ENCODE measurements at places on chromosomes 7 and 10.

DNA sequence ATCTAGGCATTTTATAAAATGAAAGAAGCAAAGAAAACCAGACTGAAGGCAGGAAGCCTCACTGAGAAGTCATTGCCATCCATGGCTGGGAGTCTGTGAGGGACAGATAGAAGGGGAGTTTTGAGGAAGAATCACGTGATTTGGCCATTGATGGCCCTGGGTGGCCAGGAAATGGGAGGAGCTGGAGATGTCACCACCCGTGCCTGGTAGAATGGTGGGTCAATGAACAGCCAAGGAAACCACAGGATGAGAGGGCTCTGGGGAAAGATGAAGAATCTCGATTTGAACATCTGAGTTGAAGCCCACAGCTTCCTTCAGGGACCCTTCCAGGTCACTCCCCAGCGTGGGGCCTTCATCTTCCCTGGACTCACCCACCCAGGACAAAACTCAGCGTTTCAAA lies 103.3 kb upstream of the CHST15 start:
- DNase-seq = no peak

GRCh38 chr10:22475651-22476600 lies 130.6 kb downstream of the SPAG6 start:
- DNase-seq = no peak

DNA sequence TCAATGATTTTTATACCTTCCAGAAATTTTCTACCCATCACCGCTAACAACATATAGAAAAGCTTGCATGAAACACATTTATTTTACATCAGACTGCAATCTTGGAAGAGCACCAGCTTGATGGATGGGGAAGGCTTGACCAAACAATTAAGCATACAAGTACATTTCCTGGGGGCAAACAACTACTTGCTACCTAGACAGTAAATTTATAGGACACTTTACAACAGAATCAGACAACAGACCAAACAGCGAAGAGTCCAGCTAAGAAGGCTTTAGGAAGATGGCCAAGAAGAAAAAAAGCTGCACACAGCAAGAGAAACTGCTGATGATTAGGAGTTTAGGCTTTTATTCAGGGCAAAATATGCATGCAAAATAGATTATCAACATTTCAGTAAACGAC lies 8.0 kb downstream of the AASS start:
- DNase-seq = no peak

DNA sequence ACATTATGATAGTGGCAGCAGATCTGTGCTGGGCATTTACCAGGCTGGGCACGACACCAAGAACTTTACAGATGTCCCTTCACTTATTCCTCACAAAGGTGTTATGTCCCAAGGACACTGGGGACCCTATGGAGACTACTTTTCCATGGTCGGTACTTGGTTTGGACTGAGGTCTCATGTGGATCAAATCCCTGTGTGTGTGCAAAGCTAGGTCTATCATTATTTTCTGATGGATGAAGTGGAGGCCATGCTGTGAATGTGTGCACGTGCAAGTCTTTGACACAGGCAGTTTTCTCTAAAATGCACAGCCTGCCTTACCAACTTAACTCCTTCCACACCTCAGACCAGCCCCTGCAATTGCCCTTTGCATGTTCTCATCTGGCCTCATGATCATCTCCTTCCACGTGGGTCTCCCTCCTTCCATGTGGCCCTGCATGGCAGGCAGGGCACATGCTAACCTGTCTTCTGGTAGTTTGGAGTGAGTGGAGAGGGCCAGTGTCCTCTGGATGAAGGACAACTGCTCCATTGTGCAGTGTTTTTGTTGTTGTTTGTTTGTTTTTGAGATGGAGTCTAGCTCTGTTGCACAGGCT lies 16.0 kb upstream of the ZNF273 start:
- no peak for DNase-seq

GRCh38 chr7:30908681-30909080 lies 3.0 kb upstream of the AQP1 start:
- DNase-seq = no peak

DNA sequence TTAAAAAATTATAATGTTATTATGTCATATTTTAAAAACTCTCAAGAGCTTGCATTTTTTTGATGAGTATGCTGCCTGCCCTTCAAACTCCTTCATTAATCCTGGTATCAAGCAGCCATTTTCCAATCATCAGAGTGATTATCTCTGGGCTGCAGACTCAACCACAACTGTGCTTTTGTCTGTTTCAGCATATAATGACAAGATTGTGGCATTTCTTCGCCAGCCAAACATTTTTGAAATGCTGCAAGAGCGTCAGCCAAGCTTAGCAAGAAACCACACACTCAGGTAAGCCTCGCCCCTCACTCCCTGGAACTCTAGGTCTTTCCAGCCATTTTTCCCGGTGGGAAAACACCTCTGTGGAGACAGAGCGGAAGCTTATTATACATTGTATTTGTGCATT lies 90.0 kb upstream of the STK17A start:
- DNase-seq = no peak

DNA sequence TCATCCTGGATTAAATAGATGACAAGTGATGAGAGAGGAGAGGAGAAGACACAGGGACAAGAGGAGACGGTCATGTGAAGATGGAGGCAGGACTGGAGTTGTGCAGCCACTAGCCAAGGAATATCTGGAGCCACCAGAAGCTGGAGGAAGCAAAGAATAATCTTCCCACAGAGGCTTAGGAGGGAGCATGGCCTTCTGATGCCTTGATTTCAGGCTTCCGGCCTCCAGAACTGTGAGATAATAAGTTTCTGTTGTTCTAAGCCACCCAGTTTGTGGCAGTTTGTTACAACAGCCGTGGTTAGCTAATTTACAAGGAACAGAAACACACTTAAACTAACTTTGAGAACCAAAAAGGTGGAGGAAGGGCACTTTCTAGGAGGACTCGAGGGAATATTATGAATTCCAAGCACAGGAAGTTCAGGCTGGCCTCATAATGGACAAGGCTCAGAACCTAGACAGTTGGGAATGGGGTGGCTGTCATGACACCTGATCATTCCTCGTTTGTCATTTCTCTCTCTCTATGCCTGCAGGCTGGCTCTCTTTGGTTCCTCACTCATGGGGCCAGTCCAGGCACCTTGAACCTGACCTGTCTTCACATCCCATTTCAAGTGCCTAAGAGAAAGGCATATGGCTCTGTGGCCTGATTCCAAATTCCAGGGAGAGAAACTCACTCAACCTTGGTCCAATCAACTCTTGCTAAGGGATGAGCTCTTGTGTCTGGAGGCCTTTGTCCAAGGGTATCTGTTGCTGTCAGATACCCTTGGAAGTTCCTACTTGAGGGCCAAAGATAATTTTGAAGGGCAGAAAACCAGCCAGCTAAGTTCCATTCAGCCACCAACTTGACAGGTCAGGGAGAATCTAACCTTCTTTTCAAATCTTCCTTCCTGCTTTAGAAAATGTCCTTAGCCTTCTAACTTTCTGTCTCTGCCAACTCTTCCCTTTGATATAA lies 33.5 kb upstream of the PDZD8 start:
- no peak for DNase-seq

DNA sequence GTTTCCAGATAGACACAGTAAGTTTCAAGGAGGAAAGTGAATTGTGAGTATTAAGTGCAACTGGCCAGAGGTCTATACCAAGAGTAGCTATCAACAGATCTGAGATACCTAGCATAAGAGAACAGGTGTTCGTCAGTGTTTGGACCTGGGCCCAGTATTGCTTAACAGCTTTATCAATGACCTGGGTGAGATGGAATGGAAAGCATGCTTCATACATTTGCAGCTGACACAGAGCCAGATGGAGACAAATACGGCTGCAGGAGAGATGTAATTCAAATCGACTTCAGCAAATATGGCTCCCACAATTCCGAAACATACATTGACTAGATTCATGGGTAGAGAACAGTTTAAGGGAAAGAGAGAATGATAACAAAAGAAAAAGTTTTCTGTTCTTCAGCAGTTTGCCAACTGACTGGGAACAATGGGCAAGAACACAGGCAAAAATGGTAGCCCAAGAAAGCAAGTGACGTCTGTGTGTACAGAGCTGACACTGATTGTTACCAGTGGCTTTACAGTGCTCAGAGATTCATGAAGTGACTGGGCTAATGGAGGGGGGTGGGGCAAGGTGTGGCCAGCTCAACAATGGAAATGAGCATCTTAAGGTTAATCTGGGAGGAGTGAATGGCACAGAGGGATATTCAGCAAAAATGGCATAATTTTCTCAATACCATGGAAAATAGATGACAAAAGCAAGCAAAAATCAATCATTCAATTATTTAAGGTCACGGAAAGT lies 28.0 kb upstream of the COBL start:
- no peak for DNase-seq

DNA sequence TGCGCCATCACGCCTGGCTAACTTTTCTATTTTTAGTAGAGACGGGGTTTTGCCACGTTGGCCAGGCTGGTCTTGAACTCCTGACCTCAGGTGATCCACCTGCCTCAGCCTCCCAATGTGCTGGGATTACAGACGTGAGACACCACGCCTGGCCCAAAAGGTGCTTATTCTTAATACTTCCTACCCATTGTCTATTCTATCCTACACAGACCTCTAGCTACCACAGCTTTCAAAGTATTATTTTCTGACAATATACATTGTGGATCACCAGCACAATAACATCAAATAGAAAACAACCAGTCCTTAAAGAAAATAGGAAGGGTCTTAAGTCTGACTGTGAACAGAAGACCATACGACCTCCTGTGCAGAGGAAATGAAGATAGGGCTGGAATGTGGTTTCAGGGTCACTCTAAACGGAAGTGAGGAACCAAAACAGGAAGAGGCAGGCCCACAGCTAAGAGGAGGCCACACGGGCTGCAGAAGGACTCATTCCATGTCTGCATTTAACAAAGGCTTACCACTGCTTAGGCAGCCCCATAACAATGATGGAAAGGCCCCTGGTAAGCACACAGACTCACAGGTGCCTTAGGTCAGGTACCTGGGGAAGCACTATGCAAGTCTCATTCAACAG lies 115.2 kb downstream of the ZFAND4 start:
- no peak for DNase-seq

DNA sequence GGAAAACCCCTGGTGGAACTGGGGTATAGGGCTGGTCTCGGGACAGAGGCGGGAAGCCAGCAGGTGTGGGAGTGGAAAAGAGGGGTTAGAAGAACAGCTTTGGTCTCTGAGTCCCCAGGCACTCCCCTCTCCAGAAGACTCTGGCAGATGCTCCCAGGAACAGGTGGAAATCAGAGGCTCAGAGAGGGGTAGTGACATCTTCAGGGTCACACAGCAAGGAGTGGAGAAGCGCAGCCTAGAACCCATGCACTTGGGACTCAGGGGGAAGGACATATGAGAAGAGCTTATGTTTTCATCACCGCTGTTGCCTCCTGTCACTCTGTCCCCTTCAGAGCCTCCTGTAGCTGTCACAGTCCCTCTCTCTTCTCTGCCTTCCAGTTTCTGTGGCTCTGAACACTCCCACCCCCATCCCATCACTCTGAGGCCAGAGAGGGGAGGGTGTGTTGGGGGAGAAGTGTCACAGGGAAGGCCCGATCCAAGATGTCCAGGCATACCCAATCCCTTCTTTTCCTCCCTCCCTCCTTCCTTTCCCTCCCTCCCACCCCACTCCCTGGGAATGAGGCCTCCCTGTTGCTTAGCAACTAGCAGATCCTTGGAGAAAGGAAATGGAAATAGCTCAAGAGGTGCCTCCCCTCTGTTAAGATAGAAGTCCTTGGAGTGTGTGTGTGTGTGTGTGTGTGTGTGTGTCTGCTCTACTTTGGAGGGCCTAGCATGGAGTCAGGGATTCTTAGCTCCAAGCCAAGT lies 32.0 kb downstream of the SRRM3 start:
- no peak for DNase-seq

- DNase-seq = no peak
Observed at GRCh38 chr10:93753621-93754250, 4.0 kb upstream of the LGI1 start.

GRCh38 chr7:141990011-141990725 lies 5.5 kb upstream of the MGAM start:
- DNase-seq = no peak

GRCh38 chr7:88169717-88170320 lies 50.0 kb downstream of the SRI start:
- no peak for DNase-seq

- DNase-seq = no peak
Observed at GRCh38 chr10:115049960-115050359, 43.2 kb upstream of the ATRNL1 start.

DNA sequence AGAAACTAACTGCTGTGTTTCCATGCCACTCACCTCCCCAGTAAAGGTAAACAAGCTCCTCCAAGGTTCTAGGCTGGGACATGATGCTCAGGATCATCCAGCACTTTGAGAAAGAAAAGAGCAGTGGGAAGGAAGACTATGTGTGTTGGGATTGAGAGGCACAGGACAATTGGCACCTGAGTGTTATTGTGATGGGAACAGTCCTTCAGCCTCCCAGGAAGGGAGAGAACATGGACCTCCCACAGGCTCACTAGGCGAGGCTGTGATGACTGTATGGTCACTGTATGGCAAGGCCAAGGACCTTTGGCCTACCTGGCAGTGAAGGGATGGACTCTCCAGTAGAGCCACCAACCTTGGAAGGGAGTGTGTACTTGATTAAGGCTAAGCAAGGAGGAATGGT lies 123.2 kb upstream of the UNC5B start:
- DNase-seq = no peak

DNA sequence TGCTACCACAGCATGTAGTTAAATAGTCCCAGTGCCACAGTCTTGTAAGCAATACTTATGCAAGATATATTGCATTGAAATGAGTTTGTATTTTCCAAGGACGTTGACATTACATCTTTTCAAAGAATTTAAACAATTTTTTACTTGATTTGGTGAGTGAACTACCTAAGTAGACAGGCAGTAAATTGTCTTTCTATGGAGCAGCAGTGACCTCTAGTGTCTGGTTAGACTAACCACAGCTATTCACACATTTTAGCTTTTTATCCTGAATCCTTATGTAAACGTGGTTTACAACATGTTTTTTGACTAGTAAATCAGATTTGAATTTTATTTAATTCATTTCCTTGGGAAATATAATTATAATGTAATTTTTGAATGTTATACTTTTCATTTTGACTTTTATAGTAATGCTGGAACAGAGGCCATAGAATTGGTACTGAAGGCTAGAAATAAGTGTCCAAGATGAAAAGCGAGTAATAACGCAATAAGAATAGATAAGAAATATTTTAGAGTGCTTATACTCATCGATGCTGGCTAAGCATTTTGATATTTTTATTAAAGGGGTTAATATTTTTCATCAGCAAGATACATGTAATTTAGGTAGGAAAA lies 5.6 kb downstream of the LRRTM3 start:
- DNase-seq = no peak

DNA sequence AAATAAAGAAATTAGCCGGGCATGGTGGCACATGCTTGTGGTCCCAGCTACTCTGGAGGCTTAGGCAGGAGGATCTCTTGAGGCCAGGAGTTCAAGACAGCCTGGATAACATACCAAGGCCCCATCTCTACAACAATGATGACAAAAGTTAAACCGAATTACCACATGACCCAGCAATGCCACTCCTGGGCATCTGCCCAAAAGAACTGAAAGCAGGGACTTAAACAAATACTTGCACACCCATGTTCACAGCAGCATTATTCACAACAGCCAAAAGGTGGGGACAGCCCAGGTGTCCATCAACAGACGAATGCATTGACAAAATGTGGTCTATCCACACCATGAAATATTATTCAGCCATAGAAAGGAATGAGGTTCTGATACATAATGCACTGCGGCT lies 83.9 kb downstream of the HIP1 start:
- DNase-seq = no peak
